ENCODE measurements at places on chromosomes 3 and 15.

- no peak for DNase-seq
Observed at GRCh38 chr3:28699283-28699682, 350.7 kb upstream of the AZI2 start.

DNA sequence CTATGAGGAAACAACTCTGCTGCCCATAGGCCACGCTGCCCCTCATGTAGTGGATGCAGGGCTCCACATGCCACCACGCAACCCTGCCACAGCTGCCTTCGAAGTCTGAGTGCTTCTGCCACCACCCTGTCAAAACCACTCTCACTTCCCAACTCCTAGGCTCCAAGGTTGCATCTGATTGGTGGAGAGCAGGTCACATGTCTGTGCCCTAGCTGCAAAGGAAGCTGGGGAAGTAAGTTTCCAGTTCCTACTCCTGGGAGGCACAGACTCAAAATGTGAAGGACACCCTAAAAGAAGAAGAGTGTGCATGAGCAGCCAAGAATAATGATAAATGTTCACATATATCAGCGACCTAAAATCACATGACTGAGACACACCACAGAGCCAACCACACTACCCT, 31.9 kb upstream of the TICRR start:
- DNase-seq = no peak

DNA sequence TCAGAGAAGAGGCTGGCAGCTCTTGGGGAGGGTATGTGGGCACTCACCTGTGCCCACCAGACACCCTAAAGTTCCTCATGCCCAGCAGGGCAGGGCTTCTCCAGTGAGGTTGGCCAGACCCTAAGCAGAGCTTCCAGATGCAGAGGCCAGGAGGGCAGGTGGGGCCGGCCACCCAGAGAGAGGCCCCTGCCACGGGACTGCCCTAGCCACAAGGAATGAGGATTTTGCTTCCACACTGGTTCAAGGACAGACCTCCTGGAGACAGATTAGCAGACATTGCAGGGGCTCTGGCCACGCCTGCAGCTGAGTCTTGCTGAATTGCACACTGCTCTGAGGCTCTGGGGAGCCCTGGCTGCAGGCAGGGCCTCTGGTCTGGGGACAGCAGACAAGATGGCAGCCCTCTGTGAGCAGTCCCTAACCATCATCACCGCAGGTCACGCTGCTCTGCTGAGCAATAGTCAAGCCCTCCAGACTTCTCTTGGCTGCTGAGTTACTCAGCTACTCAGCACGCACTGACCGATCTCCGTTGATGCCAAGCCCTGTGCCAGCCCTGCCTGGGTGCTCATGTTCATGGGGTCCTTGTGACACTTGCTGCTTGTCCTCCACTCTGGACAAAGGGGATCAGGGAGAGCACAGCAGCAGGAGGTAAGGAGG, 117.4 kb upstream of the ABHD17C start:
- DNase-seq = no peak

DNA sequence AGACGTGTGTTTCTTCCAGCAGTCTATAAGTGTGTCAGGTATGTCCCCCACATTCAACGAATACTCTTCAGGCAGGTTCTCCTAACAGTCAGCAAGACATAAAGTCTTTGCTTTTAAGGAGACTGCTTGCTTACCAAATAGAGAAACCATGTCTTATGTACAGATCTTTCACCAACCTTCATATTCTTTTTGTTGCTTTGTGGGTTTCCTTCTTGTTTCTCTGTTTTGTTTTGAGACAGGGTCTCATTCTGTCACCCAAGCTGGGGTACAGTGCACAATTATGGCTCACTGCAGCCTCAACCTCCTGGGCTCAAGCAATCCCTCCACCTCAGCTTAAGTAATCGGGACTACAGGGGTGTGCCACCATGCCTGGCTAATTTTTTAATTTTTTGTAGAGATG, 14.3 kb downstream of the DYNC1LI1 start:
- no peak for DNase-seq

GRCh38 chr3:50124800-50125178, 30.3 kb upstream of the SEMA3F start:
- DNase-seq = peak; percentile 33

- no peak for DNase-seq
Observed at GRCh38 chr15:39502082-39502447, 78.8 kb upstream of the THBS1 start.
